ENCODE measurements at places on chromosomes 12 and 14.

- no peak for DNase-seq
Measured at GRCh38 chr12:68507657-68508056, 103.0 kb upstream of the RAP1B start.

DNA sequence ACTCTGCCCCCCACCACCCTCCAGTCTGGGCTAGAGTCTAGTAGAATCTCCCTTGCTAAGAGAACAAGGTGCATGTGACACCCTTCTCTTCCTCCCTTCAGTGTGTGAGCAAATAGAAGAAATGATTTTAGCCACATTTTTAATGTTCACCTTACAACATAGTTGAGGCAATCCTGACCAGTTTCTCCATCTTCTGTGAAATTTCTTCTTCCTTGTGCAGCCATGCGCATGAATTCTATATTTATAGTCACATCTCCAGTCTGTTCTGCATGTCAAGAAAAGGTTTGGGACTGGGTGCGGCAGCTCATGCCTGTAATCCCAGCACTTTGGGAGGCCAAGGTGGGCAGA lies 9.5 kb upstream of the LTA4H start:
- DNase-seq, result no peak

DNA sequence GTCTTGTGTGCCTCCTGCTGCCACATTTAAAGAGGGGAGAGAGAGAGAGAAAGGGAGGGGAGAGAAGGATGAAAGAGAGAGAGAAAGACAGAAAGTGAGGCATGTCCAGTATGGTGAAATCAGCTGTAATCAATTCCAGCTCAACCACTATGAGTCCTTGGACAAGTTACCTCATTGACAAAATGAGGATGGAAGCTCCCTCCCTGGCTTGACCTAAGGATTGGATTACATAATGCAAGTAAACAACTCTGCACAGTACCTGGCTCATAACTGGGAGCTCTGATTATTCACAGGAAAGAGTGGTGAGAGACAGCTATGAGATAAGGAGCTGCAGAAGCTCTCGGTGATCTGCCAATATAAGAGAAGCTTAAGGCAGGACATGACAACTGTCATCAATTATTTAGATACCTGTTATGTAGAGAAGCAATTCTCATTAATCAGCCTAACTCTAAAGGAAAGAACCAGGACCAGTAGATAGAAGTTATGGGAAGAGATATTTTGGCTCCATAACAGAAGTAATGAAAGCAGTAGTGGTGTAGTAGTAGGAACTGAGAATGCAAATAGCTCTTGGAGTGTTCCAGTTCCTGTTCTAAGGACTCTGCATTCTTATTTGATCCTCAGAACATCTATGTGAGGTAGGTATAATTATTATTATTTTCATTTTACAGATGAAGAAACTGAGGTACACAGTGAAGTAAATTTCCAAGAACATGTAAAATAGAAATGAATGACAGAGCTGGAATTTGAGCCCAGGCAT lies 791.6 kb downstream of the DIO2 start:
- no peak for DNase-seq

GRCh38 chr12:82665142-82665923 lies 21.4 kb upstream of the TMTC2 start:
- no peak for DNase-seq

DNA sequence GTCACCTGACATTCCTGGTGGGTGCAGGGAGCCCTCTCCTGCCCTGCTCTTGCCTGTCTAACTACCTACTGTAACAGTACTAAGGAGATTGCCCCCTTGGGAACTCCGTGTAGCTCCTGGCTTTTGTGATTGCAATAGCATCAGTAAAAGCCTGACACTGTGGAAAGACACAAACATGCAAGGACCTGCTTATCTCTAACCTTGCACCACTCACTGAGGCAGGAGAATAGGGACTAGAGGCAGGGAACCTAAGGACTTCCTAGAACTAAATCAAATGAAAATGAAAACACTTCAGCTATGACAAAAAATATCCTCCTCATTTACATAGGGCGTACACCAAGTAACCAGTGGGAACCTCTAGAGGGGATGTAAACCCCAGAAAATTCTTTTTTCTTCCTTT lies 28.5 kb downstream of the TUBA1A start:
- no peak for DNase-seq

DNA sequence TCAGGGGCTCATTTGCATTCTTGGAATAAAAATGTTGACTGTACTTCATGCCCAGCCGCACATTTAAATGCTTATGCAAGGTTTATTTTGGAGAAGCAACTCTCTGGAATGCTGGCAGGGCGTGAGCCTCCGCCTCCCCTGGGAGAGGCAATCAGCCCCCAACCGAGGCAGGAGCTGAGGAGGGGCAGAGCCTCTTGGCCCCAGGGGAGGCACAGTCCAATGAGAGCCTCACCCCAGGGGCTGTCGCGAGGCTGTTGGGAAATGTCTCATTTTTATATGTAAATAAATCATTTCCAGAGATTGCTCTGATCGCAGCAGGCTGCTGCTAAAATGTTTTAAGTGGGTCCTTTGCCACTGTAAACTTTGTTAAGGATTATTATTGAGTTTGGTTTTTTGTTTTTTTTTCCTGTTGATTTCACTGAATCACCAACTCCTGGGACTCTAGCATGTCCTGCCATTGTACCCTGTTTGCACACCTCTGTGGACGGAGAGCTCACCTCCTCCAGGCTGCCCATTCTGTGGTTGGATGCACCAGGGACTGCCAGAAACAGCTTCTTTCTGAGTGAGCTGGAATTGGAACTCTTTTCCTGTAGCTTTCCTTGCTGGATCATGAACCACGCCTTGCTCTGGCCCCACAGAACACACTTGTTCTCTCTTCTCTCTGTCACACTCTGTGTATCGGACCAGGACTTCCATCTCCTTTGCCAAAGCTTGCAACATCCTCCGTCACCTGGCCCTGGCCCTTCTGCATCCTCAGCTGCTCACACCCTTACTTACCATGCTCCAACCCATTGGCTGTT lies 46.9 kb upstream of the FAM181A start:
- DNase-seq, result no peak

DNA sequence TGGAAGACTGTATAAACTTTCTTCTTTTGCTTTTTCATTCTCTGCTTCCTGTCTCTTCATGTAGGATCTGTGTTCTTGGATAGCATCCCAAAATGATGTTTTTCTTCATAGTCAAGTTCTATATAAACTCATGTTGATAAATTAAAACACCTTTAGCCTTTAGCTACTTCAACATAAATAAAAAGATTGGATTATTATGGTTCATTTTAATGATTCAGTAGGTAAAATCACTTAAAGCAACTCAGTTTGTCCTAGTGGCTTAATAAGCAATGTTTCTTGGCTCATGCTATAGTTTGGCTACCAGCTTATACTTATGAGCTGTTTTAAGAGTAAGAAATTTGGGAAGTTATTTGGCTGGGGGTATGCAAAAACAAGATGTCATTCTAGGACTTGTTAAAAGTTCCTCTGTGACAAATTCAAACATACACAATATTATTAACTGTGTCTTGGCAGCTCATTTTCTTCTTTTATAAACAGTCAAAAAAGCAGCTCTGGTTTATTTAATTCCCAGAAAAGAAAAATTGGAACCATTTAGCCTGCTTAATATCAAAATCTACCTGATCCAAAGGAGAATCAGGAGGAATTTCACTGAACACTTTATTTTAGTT lies 111.4 kb downstream of the TMTC3 start:
- no peak for DNase-seq

DNA sequence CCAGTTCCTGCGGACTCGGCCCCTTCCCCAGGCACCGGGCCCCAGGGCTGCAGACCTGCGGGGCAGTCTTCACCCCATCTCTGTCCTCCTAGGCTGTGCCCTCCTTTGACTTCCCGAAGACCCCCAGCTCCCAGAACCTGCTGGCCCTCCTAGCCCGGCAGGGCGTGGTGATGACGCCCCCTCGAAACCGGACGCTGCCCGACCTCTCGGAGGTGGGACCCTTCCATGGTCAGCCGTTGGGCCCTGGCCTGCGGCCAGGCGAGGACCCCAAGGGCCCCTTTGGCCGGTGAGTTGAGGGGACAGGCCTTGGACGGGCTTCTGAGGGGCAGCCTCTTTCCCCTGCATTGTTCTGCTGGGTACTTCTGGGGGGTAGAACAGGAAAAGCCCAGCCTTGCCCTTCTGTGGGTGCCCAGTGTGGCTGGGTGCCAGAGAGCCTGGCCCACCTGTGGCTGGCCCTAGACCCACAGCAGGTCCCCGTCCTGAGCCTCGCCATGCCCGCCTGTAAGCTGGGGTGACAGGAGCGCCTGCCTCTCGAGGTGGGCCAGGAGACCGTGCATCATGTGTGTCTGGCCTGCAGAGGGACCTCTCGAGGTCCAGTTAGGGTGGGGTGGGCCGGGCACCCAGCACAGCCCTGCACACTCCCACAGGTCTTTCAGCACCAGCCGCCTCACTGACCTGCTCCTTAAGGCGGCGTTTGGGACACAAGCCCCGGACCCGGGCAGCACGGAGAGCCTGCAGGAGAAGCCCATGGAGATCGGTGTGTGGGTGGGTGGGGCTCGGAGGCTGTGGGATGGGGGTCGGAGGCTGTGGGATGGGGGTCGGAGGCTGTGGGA lies 12.6 kb upstream of the PUS1 start:
- peak; percentile 50 for DNase-seq

DNA sequence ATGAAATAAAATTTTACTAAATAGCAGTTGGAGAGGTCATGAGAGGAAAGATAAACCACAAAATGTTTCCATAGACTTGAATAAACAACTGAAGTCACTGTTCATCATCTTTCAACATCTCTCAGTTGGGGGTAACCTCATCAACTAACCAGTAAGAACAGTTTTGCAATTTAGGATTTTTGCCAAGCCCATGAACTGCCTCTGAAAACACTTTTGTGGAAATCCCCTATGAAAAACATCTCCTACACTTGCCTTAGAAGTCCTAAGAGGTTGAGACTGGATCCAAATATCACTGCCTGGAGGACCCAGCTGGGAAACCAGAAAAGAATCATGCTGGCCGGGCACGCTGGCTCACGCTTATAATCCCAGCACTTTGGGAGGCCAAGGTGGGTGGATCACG lies 273.1 kb downstream of the C12orf50 start:
- no peak for DNase-seq

DNA sequence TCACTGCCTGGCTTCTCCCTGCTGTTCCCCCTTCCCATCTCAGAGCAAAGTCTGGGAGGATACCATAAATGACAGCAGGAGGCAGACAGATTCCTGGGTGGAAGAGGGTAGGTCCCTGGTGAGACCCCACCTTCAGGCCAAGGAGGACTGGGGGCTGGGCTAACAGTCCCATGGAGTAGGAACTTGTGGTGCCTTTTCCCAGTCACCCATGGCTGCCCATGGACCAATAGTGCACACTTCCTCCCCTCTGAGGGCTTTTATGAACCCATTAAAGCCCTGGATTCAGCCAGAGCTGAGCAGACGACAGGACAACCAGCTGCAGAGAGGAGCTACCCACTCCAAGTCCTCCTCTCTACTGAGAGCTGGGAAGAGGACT lies 36.6 kb upstream of the OR5AU1 start:
- no peak for DNase-seq

DNA sequence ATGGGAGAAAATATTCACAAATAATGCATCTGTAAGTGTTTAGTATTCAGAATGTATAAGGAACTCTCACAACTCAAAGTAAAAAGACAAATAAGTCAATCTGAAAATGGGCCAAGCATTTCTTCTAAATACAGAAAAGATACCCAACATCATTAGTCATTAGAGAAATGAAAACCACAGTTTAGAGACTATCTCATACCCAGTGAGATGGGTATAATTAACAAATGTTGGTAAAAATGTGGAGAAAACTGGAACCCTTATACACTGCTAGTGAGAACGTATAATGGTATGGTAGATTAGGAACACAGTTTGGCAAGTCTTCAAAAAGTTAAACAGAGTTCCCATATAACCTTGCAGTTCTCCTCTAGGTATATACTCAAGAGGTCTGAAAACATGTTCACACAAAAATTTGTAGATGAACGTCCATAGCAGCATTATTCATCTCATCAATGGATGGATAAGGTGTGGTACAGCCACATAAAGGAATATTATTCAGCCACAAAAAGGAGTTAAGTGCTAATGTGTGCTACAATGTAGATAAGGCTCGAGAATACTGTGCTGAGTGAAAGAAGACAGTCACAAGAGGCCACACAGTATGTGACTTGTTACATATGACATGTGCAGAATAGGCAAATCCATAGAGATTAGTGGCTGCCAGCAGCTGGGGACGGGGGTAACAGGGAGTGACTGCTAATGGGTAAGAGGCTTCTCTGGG lies 5.9 kb downstream of the VCPKMT start:
- no peak for DNase-seq

DNA sequence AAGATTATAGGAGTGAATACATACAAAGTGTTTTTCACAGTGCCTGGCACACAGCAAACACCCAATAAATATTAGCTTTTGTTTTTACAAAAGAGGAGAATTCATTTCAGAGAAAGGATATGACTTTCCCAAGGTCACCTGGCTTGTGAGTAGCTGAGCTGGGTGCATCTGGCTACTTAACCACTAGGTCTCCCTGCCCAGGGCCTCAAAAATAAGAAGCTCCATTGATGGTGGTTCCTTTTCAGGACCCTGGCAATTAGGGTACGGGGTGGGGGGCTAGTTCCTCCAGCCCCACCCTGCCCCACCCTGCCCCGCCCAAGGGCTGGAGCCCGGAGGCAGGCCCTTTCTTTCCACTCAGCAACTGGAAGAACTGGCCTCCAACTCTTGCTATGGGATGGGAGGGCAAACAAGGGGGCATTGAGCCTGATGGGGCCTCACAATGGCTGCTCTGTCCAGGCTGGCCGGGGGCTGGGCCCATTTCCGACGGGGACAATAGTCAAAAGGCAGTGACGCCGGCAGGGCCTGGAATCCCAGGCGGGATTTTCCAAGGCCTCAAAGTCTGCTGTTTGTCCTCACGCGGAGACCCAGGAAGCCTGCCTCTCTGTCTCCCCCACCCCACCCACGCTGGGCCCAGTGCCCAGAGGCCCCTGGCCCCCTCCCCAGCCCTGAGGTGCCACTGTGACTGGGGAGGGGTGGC lies 8.2 kb upstream of the ATG101 start:
- no peak for DNase-seq

DNA sequence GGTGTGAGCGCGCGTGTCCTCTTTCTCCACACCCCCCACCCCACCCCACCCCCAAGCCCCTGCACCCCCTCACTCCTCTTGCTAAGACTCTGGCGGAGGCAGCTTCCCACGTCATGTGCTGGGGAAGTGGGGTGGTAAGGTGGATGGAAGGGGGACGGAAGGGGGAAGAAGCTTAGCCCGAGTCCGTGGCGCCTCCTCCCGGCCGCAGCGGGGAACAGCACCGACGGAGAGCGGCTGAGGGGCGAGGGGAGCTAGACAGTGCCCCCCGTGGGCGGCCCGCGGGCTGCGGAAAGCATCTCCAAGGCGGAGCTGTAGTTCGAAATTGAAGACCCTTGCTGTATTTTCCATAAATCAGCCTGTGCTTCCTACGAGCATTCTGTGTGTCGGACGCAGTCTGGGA lies 588 bp upstream of the GRIN2B start:
- no peak for DNase-seq

GRCh38 chr12:127984386-127985055 lies 282.4 kb upstream of the TMEM132C start:
- DNase-seq, result no peak

DNA sequence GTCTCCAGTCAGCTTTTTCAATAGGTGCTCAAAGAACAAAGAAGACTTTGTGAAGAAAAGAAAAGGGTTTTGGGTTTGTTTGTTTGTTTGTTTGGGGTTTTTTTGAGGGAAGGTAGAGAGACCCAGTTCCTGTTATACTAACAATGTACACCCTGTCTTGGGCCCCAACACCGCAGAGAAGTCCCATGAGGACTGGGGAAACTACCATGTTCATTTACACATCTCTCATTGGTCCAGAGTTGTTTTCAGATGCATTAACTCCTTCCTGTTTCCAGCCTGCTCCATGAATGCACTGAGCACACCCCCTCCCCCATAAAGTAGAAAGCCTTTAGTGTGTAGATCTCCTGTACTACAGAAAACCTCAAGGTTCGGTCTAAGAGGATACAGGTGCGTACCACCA lies 51.1 kb upstream of the SLC8A3 start:
- no peak for DNase-seq

GRCh38 chr12:19095756-19096480 lies 33.6 kb upstream of the PLEKHA5 start:
- DNase-seq, result no peak
